ENCODE measurements at places on chromosomes 11 and 22. TPM values are rescaled to one million over a fixed set of nuclear protein-coding genes. Genes with fewer than 3 reads are reported as not detected.

DNA sequence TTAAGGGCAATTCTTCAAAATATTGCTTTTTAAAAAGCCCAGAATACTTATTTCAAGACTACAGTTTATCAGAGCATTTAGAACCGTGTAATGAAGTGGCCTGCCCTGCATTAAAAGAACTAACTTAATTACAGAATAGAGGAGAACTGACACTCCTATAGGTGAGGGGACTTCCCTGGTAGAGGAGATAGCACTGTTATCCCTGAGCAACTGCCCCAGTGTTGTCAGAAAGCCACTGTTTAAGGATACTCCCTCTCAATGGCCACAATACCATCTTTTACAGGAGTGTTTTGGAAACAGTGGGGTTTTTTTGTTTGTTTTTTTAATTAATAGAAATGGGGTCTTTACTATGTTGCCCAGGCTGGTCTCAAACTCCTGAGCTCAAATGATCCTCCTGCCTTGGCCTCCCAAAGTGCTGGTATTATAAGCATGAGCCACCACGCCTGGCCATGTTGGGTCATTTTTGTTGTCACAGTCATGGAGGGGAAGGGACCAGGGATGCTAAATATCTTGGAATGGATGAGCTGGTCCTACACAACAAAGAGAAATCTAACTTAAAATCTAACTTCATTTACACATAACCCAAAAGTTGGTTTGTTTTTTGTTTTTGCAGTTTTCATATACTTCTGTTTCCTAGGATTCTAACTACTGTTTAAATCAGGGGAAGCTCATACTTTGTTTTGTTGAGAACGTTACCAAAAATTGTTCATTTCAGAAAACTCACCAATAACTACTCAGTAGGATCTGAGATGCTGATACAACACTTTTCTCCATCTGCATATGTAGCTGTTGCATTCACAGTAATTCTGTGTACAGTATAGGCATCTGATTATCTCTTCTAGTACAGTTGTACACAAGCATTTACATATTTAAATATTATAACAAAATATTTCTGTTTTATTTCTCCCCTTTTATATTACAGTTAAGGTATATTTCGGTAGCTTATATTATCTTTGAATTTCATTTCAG lies 8.1 kb downstream of the RPL27A start:
- no peak for DNase-seq

- DNase-seq, result no peak
Measured at GRCh38 chr11:78763664-78764063, 189.0 kb upstream of the NARS2 start.

DNA sequence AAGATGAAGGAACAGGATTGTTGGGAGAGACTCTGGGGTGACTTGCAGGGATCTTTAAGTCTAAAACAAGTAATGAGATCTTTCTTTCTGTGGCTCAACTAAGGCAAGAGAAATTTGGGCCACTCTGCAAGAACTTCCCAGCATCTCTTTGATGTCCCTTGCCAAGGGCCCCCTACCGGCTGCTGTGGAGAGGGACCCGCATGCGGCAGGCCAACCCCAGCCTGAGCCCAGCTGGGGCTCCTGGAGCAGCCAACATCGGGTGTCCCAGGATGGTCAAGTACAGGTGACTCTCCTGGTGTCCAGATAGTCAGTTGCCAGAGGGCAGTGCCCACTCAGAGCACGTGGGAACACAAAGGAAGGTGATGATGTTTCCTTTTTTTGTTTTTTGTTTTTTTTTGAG lies 363.2 kb downstream of the TBC1D22A start:
- DNase-seq, result no peak

The ADAMTS15 gene
- 62.0 TPM for polyA plus RNA-seq

The CCDC81 gene
- polyA plus RNA-seq, result 0.92 TPM
